ENCODE measurements at places on chromosomes 4 and X. TPM values are rescaled to one million over a fixed set of nuclear protein-coding genes. Genes with fewer than 3 reads are reported as not detected.

Gene DMRTC1B
- total RNA-seq, result 5.0 TPM

Gene ATP8A1
- 15.6 TPM for total RNA-seq

Gene WDFY3
- total RNA-seq, result 66.9 TPM

Gene POF1B
- 2.9 TPM for total RNA-seq

Gene CCNB3
- total RNA-seq, result not detected

Gene SPATA4
- total RNA-seq, result not detected

Gene ATP7A
- 10.2 TPM for total RNA-seq

Gene DGKK
- not detected for total RNA-seq

Gene CXCL5
- not detected for total RNA-seq

Gene HAUS7
- 9.3 TPM for total RNA-seq

Gene GJB1
- not detected for total RNA-seq

Gene CLDN34
- total RNA-seq, result not detected

- H3K4me1 ChIP-seq, result no peaks in the 10 kb centered on the region
- DNase-seq, result no peak
- no peak overlapping the region for H3K4me3 ChIP-seq
- no peaks in the 10 kb centered on the region for H3K27me3 ChIP-seq
Measured at GRCh38 chrX:42988700-42989099, 210.7 kb upstream of the PPP1R2C start.

- H3K4me3 ChIP-seq, result no peak overlapping the region
- DNase-seq, result no peak
- no peaks in the 10 kb centered on the region for H3K36me3 ChIP-seq
Measured at GRCh38 chr4:54855191-54855854, 197.6 kb downstream of the KIT start.

DNA sequence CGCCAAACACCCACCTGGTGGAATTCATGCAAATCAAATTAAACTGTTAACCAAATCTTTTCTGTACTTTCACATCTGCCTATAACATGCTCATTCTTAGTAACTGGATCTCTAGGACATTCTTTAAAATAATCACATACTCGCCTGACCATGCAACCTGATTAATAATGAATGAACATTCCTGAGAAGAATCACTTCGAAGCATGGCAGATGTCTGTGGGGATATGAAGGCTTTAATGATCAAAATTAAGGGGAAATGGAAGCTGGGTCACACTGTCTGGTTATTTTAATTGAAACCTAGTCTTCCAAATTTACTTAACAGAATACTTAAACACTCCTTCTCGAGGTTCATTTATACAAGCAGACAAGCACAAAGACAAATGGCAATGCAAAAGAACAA, 44.2 kb downstream of the MID1 start:
- H3K27ac ChIP-seq, result no peak overlapping the region
- no peak for DNase-seq
- H3K36me3 ChIP-seq, result no peaks in the 10 kb centered on the region
- H3K27me3 ChIP-seq, result no peaks in the 10 kb centered on the region

DNA sequence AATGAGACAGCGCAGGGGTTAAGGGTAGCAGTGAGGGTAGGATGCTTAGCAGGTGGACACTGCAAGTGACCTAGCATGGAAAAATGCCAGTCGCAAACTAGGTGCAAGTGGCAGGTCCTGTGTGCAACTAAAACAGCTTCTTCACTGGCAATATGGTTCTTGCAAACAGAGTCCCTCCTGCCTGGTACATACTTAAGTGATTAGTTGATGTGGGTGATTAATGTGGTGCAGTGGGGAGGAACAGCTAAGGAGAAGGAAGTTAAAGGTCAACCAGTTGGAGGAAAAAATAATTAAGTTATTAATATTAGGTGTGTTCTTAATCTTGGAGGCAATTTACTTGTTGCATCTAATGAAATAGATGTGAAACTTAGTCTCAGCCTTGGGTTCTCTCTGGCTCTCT, 121.6 kb upstream of the IGFBP7 start:
- H3K36me3 ChIP-seq, result no peaks in the 10 kb centered on the region
- no peak overlapping the region for H3K27ac ChIP-seq
- no peaks in the 10 kb centered on the region for H3K27me3 ChIP-seq
- peaks cover 2% of the 10 kb centered on the region for H3K4me1 ChIP-seq

GRCh38 chr4:174436377-174436776, 85.9 kb downstream of the HPGD start:
- DNase-seq, result no peak
- H3K4me1 ChIP-seq, result no peaks in the 10 kb centered on the region
- no peaks in the 10 kb centered on the region for H3K36me3 ChIP-seq
- H3K27me3 ChIP-seq, result no peaks in the 10 kb centered on the region
- H3K4me3 ChIP-seq, result no peak overlapping the region

GRCh38 chr4:47913330-47913729, 1.1 kb downstream of the NFXL1 start:
- peak overlapping the region; percentile 96 for H3K4me3 ChIP-seq
- DNase-seq, result no peak
- H3K27ac ChIP-seq, result no peak overlapping the region
- no peaks in the 10 kb centered on the region for H3K27me3 ChIP-seq
- H3K4me1 ChIP-seq, result peaks cover 6% of the 10 kb centered on the region
- no peaks in the 10 kb centered on the region for H3K36me3 ChIP-seq

DNA sequence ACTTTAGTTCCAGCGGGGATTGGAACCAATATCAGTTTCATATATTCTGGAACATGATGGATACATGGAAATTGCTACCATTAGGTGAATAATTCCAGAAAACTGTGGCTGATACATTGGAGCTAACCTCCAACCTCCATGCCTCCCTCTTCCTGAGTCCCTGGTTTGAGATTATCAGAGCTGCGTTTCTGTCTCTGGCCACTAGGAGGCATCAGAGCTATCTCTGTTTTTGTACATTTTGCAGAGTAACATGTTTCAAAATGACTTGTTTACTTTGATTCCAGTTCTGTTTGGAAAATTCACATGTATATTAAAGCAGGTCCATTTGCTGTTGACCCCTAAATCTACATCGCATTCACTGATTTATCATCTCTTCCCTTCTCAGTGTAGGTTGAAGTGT, 2.4 kb upstream of the RAB40AL start:
- H3K27me3 ChIP-seq, result no peaks in the 10 kb centered on the region
- no peaks in the 10 kb centered on the region for H3K4me1 ChIP-seq

GRCh38 chr4:111652236-111652635, 493.0 kb upstream of the FAM241A start:
- no peak overlapping the region for H3K27ac ChIP-seq
- H3K36me3 ChIP-seq, result no peaks in the 10 kb centered on the region
- no peaks in the 10 kb centered on the region for H3K4me1 ChIP-seq
- no peak for DNase-seq
- H3K4me3 ChIP-seq, result no peak overlapping the region

DNA sequence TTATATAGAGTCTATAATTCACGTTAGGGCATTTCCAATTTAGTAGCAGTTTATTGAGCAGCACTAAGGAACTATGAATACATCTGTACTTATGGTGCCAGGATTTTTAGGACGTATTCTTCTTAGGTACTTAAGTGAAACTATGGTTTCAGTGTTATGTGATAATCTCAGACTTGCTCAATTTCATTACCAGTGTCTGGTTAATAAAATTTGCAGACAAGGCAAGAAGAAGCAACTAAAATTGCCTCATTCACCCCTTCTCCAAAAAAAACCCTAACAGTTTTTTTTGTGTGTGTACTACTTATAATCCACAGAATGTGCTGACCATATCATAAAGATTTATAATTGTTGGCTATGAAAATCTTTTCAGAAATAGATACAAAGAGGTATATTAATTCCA, 6.0 kb upstream of the CXCL10 start:
- no peak for DNase-seq
- H3K27ac ChIP-seq, result no peak overlapping the region
- no peaks in the 10 kb centered on the region for H3K27me3 ChIP-seq
- H3K36me3 ChIP-seq, result no peaks in the 10 kb centered on the region

GRCh38 chr4:100082852-100083251, 107.4 kb downstream of the DDIT4L start:
- no peaks in the 10 kb centered on the region for H3K27me3 ChIP-seq
- no peaks in the 10 kb centered on the region for H3K4me1 ChIP-seq
- no peaks in the 10 kb centered on the region for H3K36me3 ChIP-seq
- DNase-seq, result no peak
- H3K4me3 ChIP-seq, result no peak overlapping the region
- H3K27ac ChIP-seq, result no peak overlapping the region

DNA sequence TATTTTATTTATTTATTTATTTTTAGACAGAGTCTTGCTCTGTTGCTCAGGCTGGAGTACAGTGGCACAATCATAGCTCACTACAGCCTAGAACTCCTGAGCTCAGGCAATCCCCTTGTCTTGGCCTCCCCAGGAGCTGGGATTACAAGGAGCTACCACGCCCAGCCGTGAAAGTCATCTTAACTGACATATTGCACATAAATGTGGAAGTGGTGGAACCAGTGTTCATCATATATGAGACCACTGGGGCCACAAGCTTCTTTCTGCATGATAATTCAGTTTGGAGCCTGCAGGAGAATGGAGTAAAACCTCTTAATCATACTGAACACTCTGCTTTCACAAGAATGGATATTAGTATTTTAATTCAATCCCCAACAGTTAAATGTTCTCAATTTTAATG, 12.5 kb upstream of the CTSO start:
- no peak for DNase-seq
- no peaks in the 10 kb centered on the region for H3K27me3 ChIP-seq
- H3K27ac ChIP-seq, result no peak overlapping the region
- no peaks in the 10 kb centered on the region for H3K36me3 ChIP-seq
- no peak overlapping the region for H3K4me3 ChIP-seq

GRCh38 chrX:123830309-123830708, 29.5 kb upstream of the XIAP start:
- H3K27ac ChIP-seq, result no peak overlapping the region
- H3K4me3 ChIP-seq, result no peak overlapping the region
- no peaks in the 10 kb centered on the region for H3K36me3 ChIP-seq

GRCh38 chr4:142909908-142910307, 63.8 kb upstream of the INPP4B start:
- H3K27me3 ChIP-seq, result no peaks in the 10 kb centered on the region
- no peak overlapping the region for H3K4me3 ChIP-seq
- no peak overlapping the region for H3K27ac ChIP-seq
- no peaks in the 10 kb centered on the region for H3K36me3 ChIP-seq

- H3K27ac ChIP-seq, result no peak overlapping the region
- H3K27me3 ChIP-seq, result no peaks in the 10 kb centered on the region
- no peaks in the 10 kb centered on the region for H3K4me1 ChIP-seq
- no peak overlapping the region for H3K4me3 ChIP-seq
Measured at GRCh38 chrX:36642052-36642451, 366.1 kb upstream of the FAM47C start.

DNA sequence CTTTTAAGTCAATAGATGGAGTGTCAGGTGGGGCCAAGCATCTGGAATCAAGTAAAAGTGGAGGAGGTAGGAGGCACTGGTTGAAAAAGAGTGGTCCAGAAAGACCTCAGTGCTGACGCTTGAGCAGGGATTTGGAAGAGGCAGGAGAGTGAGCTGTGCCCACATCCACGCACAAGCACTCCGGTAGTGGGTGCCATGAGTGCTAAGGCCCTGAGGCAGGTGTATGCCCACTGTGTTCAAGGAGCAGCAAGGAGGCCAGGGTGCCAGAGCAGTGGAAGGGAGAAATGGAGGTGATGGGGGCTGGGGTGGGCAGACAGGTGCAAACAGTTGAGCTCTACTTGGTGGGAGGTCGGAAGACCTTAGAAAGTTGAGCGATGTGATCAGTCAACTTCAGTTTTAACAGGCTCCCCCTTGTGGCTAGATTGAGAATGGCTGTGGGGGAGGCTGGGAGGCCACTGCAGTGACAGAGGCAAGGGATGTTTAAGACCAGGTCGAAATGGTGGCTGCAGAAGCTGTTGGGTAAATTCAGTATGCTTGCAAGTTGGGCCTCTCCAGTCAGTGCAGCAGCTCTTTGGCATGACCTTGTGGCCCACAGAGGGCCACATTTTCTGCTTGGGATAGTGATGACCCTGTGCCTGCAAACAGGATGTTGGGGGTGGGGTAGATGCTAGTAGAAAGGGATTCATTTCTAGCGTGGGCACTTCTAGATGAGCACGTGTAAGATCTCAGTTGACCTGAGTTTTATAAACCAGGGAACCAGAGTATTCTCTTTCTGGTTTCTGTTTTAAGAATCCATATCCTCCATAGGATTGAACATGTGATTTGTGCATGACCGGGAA, 12.7 kb downstream of the TKTL1 start:
- H3K27ac ChIP-seq, result no peak overlapping the region
- H3K4me3 ChIP-seq, result no peak overlapping the region
- no peaks in the 10 kb centered on the region for H3K36me3 ChIP-seq

- DNase-seq, result no peak
- no peaks in the 10 kb centered on the region for H3K4me1 ChIP-seq
- no peak overlapping the region for H3K27ac ChIP-seq
- H3K27me3 ChIP-seq, result no peaks in the 10 kb centered on the region
- H3K4me3 ChIP-seq, result no peak overlapping the region
Measured at GRCh38 chrX:120446498-120446897, 22.6 kb downstream of the LAMP2 start.

DNA sequence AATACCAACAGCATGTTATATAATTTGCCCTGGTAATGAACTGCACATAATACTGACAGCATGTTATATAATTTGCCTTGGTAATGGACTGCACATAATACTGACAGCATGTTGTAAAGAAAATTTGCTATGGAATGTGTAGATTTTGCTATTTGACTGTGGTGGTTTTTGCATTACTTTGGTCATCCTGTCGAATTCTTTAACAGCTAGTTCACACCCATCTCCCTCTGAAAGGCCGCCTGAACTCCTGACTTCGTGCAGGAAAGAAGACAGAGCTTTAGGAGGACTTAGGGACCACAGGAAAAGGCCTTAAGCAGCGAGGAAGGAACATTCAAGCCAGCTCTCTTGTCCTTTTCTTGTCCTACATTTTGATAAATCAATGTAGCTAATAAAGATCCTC, 45.2 kb upstream of the DCLK2 start:
- H3K27ac ChIP-seq, result no peak overlapping the region
- H3K36me3 ChIP-seq, result no peaks in the 10 kb centered on the region
- no peak for DNase-seq
- H3K4me3 ChIP-seq, result no peak overlapping the region
- H3K27me3 ChIP-seq, result no peaks in the 10 kb centered on the region

GRCh38 chrX:101386542-101386885, 523 bp upstream of the BTK start:
- no peaks in the 10 kb centered on the region for H3K27me3 ChIP-seq
- H3K27ac ChIP-seq, result no peak overlapping the region
- H3K4me3 ChIP-seq, result no peak overlapping the region

GRCh38 chr4:25308761-25309160, 3.8 kb upstream of the ZCCHC4 start:
- H3K27ac ChIP-seq, result no peak overlapping the region
- H3K4me1 ChIP-seq, result peaks cover 5% of the 10 kb centered on the region
- no peak overlapping the region for H3K4me3 ChIP-seq
- no peak for DNase-seq
- no peaks in the 10 kb centered on the region for H3K27me3 ChIP-seq
- H3K36me3 ChIP-seq, result no peaks in the 10 kb centered on the region

All from ovary (tissue), 10 donors.